ENCODE measurements at places on chromosomes 7 and 10.

DNA sequence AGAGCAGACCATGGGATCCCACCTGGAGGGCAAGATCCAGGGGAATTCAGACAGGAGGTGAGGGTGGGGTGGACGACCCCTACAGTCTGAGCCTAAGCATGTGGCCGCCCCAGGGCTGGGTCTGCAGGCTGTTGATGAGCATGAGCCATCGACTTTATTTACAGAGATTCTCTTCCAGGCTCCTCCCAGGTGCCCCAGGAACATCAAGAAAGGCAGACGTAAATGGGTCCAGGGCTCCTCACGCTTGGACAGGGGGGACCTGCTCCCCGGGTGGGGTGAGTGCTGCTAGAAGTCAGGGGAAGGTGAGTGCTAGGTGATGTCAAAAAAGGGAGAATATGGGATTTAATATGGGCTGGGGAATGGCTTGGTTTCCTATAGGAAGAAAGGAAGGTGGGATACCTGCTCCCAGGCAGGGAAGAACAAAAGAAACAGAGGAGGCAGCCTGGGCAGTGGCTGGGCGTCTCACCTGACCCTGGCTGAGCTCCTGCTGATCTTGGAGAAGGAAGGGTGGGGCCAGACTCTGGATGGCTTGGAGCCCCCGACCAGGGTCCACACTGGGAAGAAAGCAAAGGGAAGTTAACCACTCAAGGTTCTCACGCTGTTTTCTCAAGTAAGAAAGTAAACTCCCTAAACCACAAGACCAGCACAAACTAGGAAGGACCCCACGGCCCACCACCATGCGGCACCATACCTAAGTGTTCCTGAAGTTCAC, 162.1 kb upstream of the SHH start:
- no peak for DNase-seq

DNA sequence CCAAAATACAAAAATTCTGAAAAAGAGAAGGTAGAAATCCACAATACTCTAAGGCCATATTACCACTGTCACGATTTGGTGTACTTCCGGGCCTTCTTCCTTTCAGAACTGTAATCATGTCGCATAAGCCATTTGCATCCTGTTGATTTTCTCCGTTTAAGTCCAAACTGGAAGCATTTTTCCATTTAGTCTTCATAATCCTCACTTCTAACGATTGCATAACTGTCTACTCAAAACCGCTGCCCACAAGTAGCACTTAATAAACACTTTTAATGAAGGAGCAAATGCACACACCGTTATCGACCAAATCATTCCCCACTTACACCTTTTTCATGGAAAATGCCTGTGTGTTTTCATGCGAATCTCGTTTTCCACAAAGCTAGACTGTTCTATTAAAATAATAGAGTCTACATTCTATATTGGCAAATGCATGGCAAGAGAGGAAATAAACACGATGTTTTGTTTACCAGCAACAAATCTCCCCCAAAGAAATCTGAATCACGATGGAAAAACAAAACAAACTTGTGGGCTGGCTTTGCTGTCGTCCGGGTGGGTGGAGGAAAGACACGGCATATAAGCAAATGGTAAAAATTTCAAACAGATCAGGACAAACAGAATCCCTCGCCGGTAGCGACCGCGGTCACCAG, 1.0 kb downstream of the ATE1 start:
- no peak for DNase-seq

DNA sequence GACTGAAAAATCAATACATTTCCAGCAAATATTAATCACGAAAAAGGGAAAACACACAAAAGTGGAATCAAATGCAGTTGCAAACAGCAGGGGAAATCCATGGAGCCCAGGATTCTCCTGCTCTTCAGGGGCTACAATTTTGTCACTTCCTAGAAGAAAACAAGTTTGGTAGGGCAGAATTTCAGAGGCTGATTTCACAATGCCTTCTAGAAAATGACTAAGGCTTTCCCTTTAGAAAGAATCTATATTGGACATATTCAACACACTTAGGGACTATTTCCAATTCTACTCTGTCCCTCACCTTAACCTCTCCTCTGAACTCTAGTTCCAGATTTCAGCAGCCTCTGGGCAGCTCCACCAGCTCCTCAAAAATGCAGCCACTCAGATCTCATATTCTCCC, 111.3 kb downstream of the HECTD2 start:
- DNase-seq: no peak

GRCh38 chr7:90621747-90622140, 25.6 kb downstream of the CDK14 start:
- no peak for DNase-seq

GRCh38 chr10:98269435-98269912, 1.5 kb upstream of the LOXL4 start:
- DNase-seq: no peak

GRCh38 chr7:63953181-63953580, 45.5 kb upstream of the ZNF722 start:
- DNase-seq: no peak

DNA sequence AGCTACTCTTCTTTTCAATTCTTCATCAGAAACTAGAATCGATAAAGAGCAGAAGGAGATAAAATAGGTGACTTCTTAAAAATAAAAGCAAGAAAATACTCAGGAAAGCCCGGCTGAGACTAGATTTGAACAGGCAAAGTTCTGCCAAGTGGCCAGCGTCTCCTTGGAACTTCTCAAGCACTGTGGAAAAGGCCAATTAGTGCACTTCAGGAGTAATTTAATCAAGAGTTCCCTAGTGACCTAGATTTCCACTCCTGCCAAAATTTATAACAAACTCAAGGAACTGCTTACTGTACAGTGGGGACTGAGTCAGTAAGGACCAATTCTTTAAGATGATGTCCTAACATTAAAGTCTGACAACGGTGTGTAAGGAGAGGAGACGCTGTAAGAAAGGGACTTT, 57.3 kb downstream of the CHCHD3 start:
- DNase-seq: no peak

DNA sequence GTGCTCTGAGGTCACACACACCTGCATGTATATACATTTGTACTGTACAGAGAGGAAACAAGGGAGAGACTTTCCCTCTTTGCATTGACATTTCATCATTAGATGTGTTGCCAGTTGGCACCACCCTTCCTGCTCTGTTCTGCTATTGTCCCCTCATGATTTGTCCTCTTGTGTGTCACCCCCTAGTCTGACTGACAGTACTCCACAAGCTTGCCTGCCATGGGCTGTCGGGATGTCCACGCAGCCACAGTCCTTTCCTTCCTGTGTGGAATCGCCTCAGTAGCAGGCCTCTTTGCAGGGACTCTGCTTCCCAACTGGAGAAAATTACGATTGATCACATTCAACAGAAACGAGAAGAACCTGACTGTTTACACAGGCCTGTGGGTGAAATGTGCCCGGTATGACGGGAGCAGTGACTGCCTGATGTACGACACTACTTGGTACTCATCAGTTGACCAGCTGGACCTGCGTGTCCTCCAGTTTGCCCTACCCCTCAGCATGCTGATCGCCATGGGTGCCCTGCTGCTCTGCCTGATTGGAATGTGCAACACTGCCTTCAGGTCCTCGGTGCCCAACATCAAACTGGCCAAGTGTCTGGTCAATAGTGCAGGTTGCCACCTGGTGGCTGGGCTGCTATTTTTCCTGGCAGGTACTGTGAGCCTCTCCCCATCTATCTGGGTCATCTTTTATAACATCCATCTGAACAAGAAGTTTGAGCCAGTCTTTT, 9.4 kb downstream of the CLDN12 start:
- no peak for DNase-seq

DNA sequence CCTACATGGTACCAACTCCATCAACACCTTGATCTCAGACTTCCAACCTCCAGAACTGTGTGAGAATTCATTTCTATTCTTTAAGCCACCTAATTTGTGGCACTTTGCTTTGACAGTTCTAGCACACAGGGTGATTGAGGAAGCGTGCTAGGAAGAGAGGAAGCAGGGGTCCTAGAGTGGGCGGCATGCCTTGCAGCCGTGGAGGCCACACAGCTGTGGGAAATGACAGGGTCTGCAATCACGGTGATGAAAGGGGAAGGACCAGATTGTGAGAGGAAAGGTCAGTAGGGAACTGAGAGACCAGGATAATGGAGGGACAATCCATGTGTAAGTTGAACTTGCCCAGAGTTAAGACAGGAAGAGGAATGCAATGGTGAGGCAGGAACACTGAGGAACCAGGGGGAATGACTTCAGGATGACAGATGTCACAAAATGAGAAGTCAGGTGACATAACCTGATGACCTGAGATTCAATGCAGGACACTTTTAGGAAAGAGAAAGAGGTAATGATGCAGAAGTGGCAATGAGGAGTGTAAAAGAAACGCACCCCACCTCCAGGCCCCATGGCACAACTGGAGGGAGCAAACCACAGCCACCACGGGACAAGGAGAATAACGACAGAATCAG, 87.3 kb upstream of the PIK3CG start:
- no peak for DNase-seq

DNA sequence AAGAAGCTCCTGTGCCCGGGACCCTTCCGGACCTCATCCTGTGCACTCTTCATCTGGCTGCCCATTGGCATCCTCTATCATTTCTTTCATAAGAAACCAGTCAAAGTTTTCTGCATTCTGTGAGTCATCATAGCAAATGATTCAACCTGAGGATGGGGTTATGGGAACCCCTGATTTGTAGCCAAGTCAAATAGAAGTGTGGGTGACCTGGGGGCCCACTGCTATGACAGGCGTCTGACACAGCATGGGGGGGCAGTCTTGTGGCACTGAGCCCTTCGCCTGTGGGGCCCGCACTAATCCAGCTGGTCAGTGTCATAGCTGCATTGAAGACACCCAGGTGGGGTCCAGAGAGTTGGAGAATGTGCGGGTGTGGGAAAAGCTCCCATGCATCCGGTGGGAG, 230.4 kb downstream of the USP6NL start:
- DNase-seq: no peak

GRCh38 chr7:38318803-38319416, 45.5 kb upstream of the TARP start:
- DNase-seq: peak; percentile 70
